Stimulated activated naive CD4-positive, alpha-beta T cell (primary cell): ENCODE measurements at places on chromosomes 5 and 9.

DNA sequence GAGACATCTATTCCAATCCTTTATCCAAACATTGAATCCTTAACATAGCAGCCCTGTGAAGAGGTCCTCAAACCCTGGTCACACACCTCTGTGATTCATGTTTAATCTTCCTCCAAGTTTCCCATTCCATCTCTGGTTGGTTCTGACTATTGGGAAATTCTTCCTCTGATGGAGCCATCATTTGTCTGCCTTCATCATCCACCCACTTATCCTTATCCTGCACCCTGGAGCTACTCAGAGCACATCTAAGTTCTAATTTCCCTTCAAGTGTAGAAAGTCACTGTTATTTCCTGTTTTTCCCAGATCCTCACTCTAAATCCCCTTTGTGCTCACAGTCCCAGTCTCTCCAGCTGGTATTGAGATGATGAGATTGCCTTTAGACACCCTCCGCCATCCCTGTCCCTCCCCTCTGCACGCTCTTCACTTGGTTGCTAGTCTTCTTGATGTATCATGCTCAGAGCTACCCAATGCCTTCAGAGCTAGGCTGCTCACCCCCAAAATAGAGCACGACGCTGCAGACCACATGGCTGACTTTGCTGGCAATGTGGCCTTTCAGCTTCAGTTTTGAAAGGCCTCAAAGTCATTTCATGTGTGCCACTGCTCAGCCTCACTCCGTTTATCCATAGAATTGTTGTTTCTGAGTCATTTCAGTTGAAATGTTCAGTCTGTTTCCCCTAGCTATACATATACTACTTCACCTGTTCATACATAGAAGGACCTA is 154.3 kb downstream of the PALM2AKAP2 start:
- no peak for DNase-seq

DNA sequence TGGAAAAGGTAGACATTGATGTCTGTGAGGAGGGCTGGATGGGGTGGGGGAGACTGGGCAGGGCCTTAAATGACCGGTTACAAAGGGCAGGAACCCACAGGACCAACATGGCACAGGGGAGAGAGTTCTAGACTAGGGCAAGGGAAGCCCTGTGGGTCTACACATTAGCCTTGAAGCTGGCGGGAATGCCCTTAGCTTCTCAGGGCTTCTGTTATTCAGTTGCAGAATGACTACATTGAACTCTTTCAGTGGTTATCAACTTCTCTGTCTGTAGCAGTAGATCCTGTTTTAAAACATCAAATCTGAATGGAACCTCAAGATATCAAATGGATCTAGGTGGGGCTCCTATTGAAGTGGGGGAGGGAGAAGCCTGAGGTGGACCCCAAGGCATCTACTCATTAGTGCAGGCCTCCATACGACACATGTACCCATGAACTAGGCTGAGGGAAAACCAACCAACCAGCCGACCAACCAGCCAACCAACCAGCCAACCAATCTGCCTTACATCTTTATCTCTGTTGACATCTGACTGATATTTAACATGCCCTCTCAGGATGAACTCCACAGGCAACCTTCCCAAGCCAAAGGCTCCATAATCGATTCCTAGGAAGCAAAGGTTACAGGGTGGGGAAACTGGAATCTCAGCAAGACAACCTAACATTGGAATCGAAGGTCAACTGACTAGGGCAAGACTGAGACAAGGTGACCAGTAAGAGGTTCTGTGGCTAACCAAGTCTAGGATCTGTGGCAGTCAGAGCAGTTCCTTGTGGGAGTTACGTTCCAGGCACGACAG is 48.3 kb downstream of the DAP start:
- no peak for DNase-seq

DNA sequence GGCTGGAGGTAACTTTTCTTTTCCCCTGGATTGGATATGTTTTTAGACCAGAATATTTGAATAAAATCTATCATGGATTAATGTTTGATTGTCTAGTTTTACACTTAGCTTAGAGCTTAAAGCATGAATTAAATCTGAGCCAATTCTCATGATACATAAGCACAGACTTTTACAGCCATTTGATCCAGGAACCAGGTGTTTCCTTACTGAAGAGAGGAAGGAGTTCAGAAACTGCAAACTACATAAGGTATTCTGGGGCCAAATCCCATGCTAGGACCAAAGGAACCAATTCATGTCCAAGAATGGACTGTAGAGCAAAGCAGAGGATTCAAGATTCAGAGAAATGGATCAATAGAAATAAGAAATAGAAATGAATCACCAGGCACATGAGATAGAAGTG is 360.4 kb upstream of the ZNF608 start:
- no peak for DNase-seq

GRCh38 chr5:67941614-67942401 is 273.7 kb upstream of the PIK3R1 start:
- DNase-seq = no peak

- DNase-seq = no peak
These were observed 73.0 kb downstream of the PTPDC1 start for GRCh38 chr9:94157050-94157801.

DNA sequence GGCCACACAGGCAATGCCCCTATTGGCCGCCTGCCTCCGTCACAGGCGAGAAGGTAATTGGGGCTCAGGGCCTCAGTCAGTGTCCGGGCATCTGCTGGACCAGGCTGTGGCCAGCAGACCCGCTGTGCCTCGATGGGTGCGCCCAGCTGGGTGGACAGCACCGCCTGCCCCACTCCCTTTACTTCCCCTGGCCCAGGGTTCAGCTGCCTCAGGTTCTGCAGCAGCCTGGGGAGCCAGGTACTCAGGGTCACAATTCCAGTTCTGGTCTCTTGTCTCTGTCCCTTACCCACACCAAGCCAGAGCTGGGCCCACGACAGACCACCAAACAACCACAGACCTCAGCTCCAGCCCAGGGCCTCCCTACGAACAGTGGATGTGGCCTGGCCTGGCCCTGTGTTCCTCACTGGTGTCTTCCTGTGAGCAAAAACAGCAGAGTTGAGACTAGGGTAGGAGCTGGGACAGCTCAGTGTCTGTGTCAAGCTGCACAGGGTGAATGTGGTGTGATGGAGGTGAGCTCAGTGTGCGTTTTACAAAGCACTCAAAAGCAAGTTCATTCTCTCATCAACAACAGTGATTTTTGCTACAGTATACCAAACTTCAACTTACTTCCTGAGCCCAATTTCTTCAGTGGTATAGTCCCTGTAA is 33.4 kb upstream of the SUSD3 start:
- no peak for DNase-seq

- no peak for DNase-seq
These were observed 71.5 kb downstream of the MRPS27 start for GRCh38 chr5:72248410-72248981.

DNA sequence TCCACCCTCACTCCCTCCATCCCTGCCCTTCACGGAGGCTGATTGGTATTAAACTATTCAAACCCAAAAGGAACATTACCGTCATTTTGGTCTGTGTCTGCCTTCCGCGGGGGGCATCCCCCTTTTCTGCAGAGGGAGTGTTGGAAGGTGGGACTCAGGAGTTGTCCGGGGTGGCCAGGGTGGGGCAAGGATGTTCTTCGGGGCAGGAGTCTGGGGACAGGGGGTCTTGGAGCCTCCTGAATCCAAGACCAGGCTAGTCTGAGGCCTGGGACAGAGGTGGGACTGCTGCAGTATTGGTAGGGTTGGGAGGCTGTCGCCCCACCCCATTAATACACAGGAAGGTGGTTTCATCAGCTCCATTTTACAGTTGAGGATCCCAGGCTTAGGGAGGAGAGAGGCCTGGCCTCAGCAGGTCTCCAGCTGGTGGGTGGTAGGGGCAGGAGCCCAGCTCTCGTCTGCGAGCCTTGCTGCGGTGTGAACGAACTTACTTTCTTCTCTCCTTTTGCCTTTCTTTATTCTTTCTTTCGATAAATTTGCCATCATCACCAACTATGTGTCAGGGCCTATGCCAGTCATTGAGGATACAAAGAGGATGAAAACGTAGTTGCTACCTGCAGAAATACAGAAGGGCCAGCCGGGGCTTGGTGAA is 33.8 kb downstream of the DAB2IP start:
- no peak for DNase-seq

DNA sequence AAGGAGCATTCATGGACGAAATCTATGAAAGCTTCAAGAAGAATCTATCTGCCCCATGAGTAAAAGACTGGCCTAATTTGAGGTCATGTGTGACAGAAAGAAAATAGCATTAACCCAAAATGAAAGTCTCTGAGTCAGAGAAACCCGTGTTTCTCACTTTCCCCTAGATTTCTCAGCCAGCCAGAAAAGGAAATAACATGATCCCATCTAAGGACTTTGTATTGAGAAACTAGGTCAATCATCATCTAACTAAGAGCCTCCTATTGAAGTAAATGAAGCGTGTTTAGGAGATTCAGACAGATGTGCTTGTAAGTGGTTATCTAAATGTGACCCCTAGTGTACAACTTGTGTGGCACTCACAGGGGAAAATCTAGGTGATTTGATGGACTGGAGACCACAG is 77.3 kb upstream of the ZNF366 start:
- DNase-seq = no peak
